ACHN (cell line): ENCODE measurements at places on chromosomes 3 and 15.

GRCh38 chr15:99909592-99910295 is 176.5 kb upstream of the LYSMD4 start:
- DNase-seq: no peak

GRCh38 chr3:169420429-169420828 is 243.1 kb downstream of the MECOM start:
- DNase-seq: no peak

DNA sequence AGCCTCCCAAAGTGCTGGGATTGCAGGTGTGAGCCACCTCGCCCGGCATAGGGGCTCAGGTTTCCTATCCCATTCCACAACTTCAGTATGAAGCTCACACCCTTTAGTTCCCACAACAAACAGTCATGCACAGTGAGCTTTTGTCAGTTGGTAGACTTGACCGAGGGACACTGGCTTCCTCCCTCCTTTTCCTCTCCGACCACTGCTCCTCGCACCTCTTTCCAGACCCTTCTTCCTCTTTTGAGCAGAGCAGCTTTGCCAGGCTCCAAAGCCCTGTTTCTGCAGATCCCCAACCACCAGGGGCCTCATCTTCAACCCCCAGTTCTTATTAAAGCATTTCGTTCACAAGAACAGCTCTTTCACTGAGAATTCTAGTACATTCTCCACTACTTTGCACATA is 12.7 kb upstream of the CILP start:
- DNase-seq: no peak

DNA sequence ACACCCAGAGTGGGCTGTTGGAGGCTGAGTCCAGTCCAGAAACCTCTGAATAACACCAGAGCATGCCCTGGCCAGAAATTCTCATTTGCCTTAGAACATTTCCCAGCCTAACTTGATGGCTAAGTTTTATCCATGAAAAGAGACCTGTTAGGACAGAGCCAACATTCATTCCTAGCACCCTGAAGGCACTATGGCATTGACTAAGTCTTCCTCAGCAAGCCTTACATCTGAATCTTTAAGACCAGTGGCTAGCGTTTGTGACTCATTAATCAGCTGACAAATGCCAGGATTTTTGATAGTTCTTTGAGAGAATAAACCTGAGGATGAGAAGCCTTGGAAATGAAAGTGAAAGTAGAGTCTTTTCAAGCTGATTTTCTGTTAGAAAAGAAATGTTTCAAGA is 1087.1 kb upstream of the ALCAM start:
- DNase-seq: peak; percentile 76

DNA sequence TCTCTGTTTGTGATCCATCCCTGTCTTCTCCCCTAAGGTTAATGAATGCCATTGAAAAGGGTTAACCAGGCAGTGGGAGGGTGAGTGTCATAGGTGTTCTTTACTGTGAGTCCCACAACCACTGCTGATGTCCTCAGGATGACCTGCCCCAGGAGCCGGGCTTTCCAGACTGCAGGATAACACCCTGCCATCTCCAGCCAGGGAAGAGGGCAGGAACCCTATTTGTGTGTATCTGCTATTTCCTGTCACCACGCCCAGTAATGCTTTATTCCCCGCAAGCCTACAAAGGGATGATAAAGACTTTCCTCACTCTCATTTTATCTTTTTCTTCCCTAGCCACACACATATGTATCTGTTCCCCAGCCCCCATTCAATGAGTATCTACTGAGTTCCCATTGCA is 15.6 kb upstream of the CTXND1 start:
- no peak for DNase-seq

DNA sequence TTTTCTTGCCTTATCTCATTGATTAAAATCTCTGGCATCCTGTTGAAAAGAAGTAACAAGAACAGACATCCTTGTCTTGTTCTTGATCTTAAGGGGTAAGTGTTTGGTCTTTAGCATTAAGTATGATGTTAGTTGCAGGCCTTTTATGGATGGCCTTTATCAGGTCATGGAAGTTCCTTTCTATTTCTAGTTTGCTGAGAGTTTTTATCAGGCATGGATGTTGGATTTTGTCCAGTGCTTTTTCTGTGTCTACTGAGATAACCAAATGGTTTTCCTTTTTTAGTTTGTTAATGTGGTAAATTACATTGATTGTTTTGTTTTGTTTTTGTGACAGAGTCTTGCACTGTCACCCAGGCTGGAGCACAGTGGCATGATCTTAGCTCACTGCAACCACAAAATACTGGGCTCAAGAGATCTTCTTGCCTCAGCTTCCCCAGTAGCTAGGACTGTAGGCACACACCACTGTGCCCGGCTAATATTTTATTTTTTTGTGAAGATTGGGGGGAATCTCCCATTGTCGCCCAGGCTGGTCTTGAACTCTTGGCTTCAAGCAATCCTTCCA is 26.3 kb downstream of the MRAS start:
- no peak for DNase-seq

DNA sequence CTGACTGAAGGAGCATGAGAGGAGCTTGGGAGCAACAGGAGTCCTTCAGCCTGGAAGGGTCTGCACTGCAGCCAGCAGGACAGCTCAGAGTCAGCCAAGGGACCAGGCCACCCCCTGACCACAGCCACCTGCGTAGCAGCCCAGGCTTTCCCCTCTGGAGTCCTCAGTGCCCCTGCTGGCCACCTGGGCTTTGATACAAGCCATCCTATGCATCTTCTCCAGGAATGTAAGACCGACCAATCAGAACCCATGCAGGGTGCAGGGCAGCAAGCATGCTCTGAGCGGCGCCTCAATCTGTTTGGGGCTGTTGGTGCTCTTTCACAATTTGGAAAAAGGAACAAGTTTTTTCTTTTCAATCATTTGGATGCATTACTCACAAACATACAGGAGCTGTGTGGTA is 52.0 kb downstream of the DZIP1L start:
- DNase-seq: no peak

- no peak for DNase-seq
Observed at GRCh38 chr3:70984776-70985482, 598.6 kb downstream of the FOXP1 start.

DNA sequence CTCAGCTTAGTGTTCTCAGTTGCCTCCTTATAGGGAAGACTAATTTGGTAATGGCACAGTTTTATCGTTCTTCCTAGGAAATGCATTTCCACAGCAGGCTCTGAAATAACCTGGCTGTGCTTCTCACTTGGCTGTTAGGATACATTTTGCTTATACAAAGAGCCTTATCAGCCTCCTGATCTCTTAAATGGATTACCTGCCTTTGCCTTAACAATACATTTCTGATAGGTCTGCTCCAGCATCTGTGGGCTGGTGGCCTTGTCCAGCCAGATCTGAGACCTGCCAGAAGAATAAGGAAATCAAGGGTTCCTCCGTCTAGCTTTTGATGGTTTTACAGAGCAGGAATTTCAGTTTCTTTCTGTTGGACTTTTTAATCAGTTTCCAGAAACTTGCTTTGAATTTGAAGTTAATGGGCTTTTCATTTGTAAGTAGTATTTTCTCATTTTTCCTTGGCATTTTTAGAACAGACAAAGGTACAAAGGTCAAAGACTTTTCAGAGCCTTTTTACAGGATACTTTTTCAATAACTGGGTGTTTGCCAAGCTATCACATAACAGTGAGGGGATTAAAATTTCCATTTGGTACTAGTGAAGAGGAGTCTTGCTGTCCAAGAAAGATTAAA is 116.3 kb downstream of the AKAP13 start:
- DNase-seq: no peak

- DNase-seq: no peak
Observed at GRCh38 chr3:8635631-8636030, 9.0 kb downstream of the SSUH2 start.

GRCh38 chr15:39310633-39311032 is 270.2 kb upstream of the THBS1 start:
- DNase-seq: no peak

GRCh38 chr3:12462159-12462947 is 21.9 kb upstream of the TSEN2 start:
- DNase-seq: no peak

GRCh38 chr15:49855917-49856637 is 235.2 kb downstream of the DTWD1 start:
- no peak for DNase-seq

- no peak for DNase-seq
Observed at GRCh38 chr3:141746962-141747361, 8.9 kb downstream of the RNF7 start.

DNA sequence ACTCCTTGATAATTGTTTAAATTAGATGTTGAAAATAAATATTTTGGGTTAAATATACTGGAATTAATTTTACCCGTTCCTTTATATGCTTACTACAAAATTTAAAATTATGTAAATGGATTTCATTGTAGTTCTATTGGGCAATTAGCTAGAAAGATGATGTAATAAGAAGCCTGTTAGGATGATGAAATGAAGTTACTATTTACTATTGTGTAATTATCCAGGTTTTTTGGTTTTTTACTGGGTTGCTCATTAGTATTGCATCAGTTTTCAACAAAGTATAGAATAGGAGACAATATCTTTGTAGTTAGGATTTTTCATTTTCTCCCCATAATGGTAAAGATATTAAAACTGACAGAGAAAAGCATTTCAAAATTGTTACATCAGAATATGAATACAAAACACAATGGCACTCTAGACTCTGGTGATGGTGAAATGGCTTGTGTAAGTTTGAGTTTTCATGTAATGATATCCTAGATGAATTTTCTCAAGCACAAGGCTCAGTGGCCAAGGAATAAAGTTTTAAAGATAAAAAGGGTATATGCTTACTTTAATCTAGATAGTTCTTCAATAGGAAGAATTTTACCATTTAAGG is 222.0 kb downstream of the P3H2 start:
- DNase-seq: no peak

DNA sequence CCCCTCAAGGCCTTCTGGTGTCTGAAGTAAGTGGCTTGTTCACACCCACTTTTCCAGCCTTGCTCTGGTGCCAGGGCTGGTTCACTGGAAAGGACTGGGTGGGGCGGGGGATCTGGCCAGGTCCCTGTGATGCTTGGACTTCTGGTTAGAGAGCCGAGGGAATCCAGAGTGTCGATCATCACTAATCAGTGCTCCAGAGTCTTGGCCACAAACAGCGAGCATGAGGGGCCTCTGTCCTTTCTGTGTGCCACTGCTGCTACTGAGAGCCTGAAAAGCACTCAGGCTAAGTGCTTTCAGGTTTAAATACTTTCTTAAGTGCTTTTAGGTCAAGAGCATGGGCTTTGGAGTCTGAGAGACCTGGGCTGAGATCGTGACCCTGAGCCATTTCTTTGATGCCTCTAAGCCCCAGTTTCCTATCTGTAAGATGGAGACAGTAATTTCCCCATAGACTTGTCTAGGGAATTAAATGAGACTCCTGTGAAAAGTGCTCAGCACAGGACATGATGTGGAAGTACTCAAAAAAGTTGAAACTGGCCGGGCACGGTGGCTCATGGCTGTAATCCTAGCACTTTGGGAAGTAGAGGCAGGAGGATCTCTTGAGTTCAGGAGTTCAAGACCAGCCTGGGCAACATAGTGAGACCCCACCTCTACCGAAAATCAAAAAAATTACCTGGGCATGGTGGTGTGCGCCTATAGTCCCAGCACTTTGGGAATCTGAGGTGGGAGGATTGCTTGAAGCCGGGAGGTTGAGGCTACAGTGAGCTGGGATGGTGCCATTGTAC is 53.8 kb upstream of the SEC22A start:
- DNase-seq: no peak

DNA sequence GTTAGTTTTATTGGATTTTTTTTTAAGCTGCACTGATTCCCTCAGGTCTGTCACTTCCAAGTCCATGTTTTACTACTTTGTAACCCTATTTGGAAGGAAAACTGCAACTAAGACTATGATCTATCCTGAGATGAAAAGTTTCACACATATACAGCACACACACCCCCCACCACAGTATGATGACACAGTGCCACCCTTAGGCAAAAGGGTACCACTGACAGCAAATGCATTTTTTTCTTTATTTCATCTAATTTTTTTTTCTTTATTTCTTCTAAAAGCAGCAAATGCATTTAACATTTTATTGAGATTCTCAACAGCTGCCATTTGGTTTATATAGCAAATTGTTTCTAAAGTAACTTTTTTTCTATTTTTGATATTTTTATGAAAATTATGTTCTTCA is 21.2 kb downstream of the NGRN start:
- peak; percentile 56 for DNase-seq
